ENCODE measurements at places on chromosomes 16 and 17.

GRCh38 chr16:30802936-30803335 lies 15.9 kb upstream of the ZNF629 start:
- no peak for DNase-seq

GRCh38 chr17:57309479-57309878 lies 53.2 kb downstream of the MSI2 start:
- no peak for DNase-seq

DNA sequence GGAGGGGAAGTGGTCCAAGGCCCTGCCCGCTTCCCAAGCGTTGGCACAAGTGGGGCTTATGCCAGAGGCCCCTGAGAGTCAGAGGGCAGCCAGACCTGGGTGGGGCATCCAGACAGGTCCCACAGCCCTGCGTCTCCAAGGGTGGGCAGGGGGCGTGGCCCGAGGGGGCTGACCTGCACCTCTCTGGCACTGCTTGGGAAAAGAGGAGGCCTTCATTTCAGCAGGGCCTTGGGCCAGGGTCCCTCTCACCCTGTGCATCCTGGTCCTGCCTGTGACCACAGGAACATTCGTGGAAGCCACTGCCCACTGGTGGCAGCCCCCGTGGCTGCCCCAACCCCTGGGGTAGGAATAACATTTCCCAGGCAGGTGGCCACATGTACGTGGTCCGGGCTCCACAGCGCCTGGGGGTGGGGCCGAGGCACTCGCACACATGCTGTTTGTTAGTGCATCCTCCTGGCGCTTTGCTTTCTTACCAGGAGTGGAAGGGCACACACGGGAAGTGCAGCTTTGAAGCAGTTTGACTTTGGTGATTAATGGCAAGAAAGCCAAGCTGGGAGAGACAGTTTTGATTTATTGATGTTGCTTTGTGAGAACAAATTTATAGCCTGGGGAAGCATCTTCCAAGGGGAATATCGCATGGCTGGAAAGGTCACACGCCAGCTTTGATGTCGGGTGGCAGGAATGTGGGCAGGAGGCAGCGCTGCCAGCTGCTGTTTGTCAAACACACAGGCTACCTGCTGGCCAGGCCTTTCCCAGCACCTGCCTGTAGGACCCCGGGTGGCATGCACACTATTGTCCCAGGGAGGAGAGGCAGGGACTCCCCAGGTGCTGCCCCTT lies 4.3 kb downstream of the CENPX start:
- no peak for DNase-seq

GRCh38 chr16:1089822-1090619 lies 6.0 kb downstream of the C1QTNF8 start:
- no peak for DNase-seq

DNA sequence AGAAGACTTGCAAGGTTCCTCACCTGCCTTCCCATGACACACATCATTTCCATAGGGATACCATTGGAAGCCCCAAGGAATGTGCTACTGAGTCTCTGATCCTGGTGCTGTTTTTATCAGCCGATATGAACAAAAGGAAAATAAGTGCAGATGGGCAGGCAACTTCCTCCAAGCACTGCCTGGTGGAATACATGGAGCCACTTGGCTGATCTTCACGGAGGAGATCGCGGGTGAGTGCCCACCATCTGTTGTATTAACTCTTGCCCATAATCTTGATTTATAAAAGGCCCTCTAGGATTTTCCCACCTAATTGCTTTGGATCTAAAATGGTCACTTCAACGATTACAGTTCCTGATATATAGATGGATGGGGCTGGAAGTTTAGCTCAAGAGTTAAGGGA lies 24.7 kb upstream of the CDRT15 start:
- no peak for DNase-seq

DNA sequence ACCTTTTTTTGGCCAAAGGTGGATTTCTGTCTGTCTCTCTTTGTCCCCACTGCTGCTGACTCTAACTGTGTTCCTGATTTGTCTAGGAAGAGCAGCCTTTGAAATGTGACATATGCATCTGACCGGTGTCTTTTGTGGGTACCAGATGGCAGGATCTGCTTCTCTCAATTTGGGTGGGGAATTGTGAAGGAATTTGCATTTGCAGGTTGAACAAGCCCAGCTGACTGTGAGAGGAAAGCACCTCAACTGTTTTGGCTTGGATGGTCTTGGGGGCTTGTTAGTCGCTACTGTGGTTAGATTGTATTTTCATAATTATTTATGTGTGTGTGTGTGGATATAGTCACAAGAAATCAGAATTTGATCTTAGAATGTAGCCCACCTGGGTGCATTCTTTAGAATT lies 37.7 kb upstream of the LCMT1 start:
- no peak for DNase-seq

DNA sequence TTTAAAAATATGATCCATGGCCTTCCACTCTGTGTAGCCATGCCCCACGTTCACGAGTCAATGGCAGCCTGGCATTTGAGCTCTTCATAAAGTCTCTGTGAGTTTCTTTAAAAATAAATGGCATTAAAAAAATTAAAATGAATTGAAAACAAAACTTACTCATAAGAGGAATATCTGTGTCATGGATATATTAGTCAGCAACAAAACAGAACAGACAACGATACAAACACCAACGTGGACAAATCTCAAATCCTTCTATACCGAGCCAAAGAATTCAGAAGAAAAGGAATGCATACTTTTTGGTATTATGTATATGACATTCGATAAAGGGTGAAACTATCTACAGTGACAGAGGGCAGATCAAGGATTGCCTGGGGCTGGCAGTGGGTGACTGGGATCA lies 8.2 kb upstream of the CMIP start:
- DNase-seq: no peak

DNA sequence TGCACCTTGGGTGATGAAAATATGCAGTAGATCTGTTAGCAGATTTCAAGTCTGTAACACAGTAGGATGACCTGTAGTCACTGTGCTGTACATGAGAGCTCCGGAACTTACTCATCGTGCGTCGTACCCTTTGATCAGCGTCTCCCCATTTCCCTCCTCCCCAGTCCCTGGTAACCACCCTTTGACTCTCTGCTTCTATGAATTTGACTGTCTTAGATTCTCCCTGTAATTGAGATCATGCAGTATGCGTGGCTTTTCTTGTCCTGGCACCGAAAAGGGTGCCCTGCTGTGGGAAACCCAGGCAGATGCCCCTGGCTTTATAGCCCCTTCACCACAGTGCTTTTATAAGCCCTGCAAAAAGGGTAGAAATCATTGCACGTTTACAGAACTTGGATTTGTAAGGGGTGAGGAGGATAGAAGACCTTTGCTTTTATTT lies 20.5 kb downstream of the CLEC16A start:
- no peak for DNase-seq

DNA sequence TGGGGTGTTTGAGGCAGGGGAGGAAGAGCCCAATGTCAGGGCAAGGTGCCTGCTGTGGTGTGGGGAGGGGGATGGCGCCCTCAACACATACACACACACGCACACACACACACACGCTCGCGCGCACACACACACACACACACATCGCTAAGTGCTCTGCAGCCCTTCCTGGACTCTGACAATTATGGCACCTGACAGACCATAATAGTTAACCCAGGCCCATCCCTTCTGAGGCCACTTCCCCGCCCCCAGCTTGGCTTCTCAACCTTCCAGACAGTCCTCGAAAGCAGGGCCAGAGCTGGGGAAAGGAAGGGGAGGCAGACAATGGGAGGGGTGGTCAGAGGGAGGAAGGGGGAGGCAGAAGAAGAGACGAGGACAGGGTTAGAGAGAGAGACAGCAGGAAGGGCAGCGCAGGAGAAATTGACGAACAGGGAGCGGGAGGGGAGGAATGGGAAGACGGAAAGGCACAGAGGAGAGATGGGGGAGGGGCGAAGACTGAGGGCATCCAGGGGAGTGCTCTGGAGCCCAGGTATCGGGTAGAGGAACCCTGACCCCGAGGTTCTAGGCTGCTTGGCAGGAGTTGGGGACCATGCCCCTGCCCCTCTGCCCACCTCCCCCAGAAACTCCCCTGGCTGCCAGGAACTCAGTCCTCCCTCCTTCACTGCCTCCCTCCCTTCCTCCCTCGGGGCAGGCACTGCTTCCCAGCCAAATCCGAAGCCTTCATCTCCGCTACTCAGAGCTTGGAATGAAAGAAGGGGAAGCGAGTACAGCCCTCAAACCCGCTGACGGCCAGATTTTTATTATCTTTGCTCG lies 4.0 kb downstream of the SRCIN1 start:
- no peak for DNase-seq

DNA sequence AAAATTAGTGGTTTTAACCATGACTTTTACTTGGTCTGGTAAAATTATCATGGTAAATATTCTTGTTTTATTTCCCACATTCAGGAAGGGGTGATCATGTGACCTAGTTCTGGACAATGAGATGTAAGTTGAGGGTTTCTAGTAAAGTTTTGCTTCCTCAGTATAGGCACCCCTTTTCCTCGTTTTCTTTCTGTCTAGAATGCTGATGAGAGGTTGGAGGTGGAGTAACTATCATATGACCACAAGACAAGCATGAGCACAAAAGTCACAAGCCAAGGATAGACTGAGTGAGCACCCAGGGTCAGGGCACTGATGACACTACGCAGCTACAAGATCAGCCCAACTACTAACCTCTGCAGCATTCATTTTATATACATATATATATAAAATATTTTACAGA lies 53.9 kb downstream of the MYO1D start:
- no peak for DNase-seq

DNA sequence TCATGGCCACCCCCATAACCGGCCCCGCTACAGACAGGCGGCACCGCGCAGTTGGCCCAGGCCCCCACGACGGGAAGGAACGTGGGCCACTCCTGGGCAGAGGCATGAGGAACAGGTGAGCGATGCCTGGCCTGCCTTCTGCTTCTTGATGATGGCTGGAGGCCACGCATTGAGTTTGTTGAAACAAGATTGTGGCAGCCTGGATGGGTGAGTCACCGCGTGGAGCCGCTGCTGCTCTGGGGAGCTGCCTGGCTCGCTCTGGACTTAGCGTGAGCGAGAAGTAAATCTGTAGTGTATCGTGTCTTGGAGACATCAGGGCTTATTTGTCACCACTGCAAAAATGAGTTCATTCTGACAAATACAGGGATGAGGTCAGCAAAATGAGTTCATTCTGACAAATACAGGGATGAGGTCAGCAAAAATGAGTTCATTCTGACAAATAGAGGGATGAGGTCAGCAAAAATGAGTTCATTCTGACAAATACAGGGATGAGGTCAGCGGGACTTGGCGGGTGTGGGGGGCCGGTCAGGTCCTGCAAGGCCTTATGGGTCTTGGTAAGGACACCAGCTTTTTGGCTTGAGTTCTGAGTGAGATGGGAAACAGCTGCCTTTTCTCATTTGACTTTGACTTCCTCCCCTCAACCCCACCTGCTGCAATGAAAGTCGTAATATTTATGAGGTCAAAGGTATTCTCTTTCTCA lies 93.0 kb downstream of the SEC14L1 start:
- no peak for DNase-seq

- no peak for DNase-seq
Measured at GRCh38 chr17:535198-535597, 179.4 kb downstream of the VPS53 start.

GRCh38 chr17:40500709-40501108 lies 714 bp downstream of the TNS4 start:
- DNase-seq: no peak

GRCh38 chr16:3564130-3564888 lies 12.9 kb downstream of the NLRC3 start:
- DNase-seq: no peak

- no peak for DNase-seq
Measured at GRCh38 chr16:58462089-58462488, 37.9 kb upstream of the NDRG4 start.

- DNase-seq: no peak
Measured at GRCh38 chr17:15350777-15351477, 9.5 kb upstream of the TEKT3 start.

- no peak for DNase-seq
Measured at GRCh38 chr16:22030087-22030812, 22.3 kb downstream of the MOSMO start.

GRCh38 chr16:78478267-78478861 lies 378.9 kb downstream of the WWOX start:
- DNase-seq: no peak

DNA sequence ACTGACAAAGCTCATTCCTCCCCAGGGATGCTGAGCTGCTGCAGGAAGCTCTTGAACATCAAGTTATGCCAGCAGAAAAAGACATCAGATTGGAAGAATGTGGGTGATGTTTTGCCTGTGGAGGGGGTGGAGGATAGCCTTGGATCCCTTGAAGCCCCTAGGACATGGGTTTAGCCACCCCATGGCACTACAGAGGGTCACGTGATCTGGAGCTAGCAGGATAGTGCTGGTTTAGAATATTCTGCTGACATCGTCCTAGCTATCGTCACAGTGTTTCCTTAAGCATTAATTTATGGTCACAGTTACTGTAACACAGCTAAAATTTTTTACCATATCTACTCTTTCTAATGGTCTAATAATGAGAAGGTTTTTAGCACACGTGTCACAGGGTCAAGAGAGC lies 20.2 kb upstream of the MON1B start:
- no peak for DNase-seq

DNA sequence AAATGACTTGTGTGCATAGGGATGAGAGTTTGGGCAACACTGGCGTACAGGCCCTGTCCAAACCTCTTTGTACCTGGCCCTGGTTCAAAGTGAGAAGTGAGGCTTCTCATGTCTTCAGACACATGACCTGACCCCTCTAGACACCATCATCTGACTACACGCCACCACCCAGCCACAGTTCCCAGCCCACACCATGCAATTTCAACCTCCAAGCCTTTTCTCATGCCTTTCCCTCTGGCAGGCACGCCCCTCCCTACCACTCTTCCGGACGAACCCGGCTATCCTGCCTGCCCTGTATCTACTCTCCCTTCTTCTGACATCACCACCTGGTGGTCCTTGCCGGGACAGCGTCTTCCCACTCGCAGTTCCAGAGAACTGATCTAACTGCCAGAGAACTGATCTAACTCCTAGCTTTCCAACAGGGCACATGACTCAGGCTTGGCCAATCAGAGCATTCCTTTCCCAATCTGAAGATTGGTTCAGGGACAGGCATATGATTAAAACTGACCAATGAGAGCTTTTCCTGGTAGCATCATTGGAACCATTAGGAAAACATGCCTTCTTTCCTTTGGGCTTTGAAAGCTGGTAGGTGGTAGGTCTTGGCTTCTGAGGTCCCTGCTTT lies 27.1 kb upstream of the IL21R start:
- no peak for DNase-seq

- no peak for DNase-seq
Measured at GRCh38 chr17:704111-704864, 10.4 kb downstream of the VPS53 start.

DNA sequence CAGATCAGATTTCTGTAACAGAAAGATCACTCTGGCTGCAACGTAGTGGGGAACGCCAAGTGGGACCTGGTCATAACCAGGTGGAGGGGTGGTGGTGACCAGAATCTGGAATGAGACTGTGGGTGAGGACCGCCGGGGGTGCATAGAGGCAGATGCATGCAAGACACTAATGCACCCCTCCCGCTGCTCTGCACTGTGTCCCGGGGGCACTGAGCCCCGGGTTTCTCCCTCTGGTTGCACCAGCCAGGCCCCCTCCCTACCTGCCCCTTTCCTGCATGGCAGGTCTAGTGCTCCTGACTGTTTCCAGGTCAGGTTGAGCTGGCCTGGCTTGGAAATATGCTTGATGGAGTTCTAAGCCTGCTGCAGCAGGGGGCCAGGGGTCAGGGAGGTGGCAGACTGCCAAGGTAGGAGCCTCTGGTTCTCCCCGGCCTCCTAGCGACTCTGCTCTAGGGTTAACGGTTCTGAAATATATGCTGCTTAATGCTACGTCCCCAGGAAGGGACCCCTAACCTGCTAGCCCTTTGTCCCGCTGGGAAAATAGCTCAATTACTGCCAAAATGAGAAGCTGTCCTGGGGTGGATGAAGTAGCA lies 94.3 kb downstream of the SDK2 start:
- no peak for DNase-seq

- no peak for DNase-seq
Measured at GRCh38 chr17:54221499-54221898, 398.8 kb downstream of the KIF2B start.

- no peak for DNase-seq
Measured at GRCh38 chr17:347309-347899, 5.2 kb downstream of the RPH3AL start.
